NCI-H345 (cell line): ENCODE measurements at places on chromosomes 2 and 18.

- peak; percentile 30 for DNase-seq
These were observed at the start of gene MXD1 for GRCh38 chr2:69914950-69915945. Gene MXD1, plus strand, starts transcription at chr2:69915109. Its CDS starts 222 bp downstream, at chr2:69915331.

DNA sequence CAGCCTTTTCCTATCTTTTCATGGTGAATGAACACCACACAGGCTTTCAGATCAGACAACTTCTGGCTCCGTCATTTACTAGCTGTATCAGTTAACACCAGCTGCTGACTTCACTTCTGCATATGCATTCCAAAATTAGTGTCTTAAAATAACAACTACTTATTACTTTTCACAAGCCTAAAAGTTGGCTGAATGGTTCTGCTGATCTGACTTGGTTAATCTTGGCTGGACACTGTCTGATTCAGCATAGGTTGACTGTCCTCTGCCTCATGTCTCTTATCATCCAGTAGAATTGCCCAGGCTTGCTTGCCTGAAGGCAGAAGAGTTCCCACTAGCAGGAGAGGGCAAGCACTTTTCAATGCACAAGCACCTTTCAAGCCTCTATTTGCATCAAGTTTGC is 72.7 kb downstream of the MARCHF4 start:
- DNase-seq, result no peak

DNA sequence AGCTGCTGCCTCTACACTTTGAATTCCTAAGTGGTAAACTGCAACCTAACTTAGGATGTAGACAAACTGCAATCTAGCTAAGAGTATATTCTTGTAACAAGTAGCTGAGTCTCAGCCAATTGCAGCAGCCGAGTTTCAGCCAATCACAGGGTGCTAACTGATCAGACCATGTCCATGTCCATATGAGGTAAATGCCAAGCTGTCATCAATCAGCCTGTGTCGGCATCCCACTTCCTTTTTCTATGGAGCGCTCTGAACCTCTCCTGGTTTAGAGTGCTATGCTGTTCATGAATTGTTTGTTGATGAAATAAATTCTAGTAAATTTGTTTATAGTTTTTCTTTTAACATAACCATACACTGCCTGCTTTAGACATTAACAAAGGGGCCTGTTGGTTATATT is 408.8 kb downstream of the NBAS start:
- DNase-seq, result no peak

DNA sequence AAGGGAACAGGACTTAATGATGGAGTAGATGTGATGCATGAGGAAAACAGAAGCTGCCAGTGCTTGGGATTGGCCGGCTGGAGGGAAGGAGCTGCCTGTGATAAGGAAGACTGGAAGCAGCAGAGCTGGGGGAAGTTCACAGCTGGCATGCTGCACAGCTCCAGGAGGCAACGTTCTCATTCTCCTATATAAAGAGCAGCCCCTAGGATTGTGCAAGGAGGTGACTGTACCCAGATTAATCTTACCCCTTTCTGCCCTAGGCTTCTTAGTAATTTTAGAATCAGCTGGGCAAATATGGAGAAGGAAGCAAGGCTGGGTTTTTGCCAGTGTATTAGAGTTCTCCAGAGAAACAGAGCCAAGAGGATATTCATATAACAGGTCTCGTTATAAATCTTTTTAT is 155.8 kb downstream of the ALPK2 start:
- no peak for DNase-seq

DNA sequence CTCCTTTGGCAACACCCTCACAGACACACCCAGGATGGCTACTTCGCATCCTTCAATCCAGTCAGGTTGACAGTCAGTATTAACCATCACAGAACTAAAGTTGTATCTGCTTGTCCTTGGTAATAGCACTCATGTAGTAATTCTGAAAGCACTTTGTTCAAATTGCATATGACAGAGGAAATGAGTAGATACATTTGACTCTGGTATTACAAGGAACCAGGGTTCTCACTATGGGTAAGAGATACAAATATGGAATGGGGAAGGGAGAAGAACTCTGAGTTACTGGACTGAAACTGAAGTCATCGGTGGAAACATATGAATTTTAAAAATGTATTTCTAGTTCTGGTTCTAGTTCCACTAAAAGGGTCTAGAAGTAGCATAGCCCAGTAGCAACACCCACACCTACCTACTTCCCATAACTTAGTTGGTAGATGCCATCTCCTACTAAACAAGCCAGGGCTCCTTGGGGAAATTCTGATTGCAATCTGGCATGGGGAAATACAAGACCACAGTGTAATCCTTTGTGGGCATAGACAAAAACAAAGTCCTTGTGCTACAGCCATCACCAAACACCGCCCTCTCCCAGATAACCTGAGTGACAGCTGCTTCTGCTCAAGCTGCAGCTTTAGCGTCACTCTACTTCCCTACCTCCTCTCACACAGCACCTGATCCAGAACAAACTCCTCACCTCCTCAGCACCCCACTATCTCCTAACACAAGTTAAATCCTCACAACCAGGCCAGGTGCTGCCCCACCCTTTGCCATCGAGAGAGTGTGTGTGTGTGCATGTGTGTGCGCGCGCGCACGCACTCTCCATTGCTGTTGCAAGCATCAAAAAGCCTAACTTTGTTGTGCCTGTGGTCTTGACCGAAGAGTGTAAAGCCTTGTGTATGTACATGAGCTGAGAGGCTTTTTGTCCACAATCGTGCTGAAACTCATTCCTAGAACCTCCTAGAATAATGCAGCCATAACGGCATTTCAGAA is 31.4 kb upstream of the CD226 start:
- no peak for DNase-seq

DNA sequence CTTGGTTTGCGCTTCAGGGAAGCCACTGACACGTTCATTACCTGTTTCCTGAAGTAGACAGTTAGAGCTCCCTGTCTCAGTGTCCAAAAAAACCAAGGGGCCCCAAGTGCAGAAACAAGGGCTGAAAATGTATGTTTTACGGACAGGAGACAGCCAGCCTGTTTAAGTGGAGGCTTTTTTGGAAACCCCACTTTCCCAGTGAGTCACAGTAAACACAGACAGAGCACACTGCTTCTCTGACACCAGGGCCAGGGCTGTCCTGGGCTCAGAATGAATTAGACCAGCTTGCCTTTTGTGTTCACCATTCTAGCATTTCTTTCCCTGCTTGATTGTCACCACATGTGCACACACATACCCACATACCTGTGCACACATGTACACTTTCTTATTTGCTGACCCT is 128.6 kb downstream of the SH3RF3 start:
- DNase-seq, result no peak

- no peak for DNase-seq
These were observed 53.4 kb downstream of the CD28 start for GRCh38 chr2:203759690-203760365.

- DNase-seq, result no peak
These were observed 48.9 kb upstream of the PXDN start for GRCh38 chr2:1793001-1793867.

DNA sequence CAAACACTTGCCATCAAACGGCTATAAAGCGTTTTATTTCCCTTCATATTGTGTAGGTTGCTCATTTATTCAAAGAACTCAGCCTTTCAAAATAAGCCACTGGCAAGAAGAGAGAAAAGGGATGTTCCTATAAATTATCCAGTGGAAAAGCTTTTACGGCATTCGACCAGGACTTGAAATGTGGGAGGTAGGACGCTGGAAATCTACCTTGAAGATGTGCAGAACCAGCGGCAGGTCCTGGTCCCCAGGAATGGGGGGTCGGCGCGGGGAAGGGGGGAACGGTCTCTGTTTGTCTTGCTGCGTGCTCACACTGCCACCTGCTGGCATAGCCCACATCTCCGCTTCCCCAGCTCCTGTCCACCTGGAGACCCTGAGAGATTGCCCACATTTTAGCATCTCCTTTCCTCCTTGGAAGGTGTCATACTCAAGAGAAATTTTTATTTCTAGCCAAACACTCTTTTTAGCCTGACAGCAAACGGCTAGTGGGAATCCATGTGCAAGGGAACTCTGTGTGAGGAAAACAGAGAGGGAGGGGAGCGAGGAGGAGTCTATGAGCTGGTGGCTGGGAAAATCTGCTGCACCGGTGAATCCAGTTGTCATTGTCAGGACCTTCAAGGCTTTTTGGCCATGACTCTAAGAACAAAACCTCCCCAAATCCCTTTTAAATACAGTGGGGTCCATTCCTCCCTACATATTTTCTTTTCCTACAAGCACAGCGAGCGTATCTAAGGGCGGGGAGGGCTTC is 349.0 kb upstream of the PKDCC start:
- DNase-seq, result no peak

GRCh38 chr2:52897511-52898044 is 870.0 kb upstream of the CHAC2 start:
- no peak for DNase-seq

- no peak for DNase-seq
These were observed 2.9 kb upstream of the SEMA4C start for GRCh38 chr2:96872591-96873349.

GRCh38 chr2:23383100-23383499 is 1.9 kb upstream of the KLHL29 start:
- DNase-seq, result no peak

- no peak for DNase-seq
These were observed 18.6 kb downstream of the CYP27C1 start for GRCh38 chr2:127201452-127201851.

GRCh38 chr2:230721712-230722111 is 9.1 kb downstream of the CAB39 start:
- DNase-seq, result no peak

DNA sequence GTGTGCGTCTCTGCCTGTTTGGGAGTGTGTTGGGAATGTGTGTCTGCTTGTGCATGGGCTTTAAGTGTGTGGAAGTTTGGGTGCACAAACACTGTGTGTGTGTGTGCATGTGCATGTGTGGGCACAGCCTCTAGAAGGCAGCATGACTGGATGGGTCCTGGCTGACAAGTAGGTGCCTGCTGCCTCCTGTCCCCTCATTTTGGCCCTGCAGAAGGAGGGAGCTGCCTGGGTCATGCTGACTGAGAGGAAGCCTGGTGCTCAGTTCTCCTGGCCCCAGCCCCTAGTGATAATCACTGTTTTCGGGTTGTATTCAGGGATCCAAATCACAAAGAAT is 34.1 kb downstream of the GLI2 start:
- no peak for DNase-seq

DNA sequence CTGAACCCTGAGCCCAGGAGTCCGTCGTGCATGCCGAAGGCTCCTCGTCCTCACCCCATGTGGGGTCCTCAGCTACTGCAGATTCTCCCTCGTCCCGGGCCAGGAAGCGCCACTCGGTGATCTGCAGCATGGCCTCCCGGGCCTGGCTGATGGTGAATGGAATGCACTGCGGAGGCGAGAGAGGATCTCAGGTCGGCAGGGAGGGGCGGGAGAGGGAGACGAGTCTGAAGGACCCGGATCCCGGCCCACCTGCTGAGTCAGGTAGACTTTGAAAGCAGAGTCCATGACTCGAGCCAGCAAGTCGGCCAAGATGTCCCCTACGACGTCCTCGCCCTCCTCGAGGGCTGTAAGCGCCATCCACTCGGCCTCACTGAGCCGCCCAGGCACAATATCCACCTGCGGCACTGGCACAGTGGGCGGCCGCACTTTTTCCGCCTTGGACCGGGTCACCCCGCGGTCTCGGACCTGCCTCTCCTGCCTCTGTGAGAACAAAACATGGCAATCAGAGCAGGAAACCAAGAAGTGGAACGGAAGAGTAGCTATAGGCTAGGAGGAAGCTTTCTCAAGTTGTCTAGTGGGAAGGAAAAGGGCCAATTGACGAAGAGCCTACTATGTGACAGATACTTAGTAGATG is 5.5 kb downstream of the C2orf81 start:
- DNase-seq, result no peak

GRCh38 chr2:98329549-98329948 is 16.7 kb upstream of the CNGA3 start:
- no peak for DNase-seq

GRCh38 chr2:15159751-15160177 is 401.4 kb downstream of the NBAS start:
- peak; percentile 62 for DNase-seq

DNA sequence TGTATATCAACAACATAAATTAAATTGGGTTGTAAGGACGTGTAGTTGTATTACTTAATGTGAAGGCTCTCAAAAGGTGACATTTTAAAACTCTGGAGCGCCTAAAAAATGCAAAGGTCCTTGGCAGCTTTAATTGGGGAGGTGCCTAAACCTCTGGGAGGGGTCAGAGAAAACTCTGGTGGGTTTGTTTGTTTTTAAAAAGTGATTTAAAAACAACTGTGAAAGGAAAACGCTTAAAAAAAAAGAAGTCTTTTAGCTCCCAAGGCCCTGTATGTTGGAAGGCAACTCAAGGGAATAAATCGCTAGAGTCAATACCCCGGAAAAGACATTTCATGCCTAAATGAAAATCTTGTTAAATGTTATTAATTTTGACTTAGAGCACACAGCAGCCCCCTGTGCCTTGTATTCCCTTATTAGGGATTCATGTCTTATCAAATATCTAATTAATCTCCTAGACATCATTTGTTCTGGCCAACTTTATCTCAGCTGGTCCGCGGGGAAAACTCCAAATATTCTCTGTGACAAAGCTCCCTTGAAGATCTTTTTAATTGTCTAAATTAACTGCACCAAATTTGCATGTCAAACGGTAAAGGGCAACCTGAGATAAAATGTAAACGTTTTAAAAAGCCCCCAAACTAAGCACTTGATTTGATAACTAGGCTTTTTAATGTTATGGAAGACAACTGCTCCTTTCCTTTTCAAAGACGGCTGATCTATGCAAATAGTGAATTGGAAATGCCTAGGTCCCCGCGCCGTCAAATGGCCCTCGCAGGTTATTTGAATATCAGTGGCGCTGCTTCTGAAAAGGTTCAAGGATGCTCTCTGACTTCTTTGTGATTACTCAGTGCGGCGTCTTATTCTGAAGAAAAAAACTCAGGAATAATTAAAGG is 4.2 kb downstream of the SP9 start:
- DNase-seq, result no peak

GRCh38 chr18:78915446-78916008 is 64.1 kb upstream of the SALL3 start:
- no peak for DNase-seq

GRCh38 chr2:100012561-100012960 is 129.8 kb downstream of the AFF3 start:
- no peak for DNase-seq

GRCh38 chr18:58990720-58991119 is 126.0 kb downstream of the ZNF532 start:
- DNase-seq, result peak; percentile 52

- no peak for DNase-seq
These were observed 17.0 kb downstream of the TOGARAM2 start for GRCh38 chr2:28997847-28998735.

- no peak for DNase-seq
These were observed 51.6 kb upstream of the ATP8B1 start for GRCh38 chr18:57854726-57855125.

- no peak for DNase-seq
These were observed 252.0 kb downstream of the DYSF start for GRCh38 chr2:71705171-71705960.

GRCh38 chr2:221370076-221370856 is 201.8 kb downstream of the EPHA4 start:
- DNase-seq, result peak; percentile 32

DNA sequence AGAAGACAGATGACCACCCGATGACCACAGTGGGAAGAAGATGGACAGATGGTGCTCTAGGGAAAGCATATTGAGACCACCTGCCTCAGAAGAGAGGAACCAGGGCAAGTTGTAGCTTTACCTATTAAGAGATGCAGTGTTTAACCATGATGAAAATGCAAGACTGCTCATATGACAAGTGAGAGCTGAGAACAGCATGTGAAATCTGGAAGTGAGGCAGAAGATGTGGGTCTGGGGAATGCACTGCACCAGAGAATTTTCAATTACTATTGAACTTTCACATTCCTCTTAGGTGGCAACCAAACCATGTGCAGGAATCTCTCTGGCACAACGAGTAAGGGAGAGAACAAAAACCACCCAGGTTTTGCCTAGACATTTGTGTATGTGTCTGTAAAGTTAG is 184.8 kb upstream of the CRIM1 start:
- no peak for DNase-seq

- DNase-seq, result no peak
These were observed 46.2 kb downstream of the INHBB start for GRCh38 chr2:120391911-120392665.
